Testis (tissue), 5 donors: ENCODE measurements at places on chromosomes 7 and 10. TPM values are rescaled to one million over a fixed set of nuclear protein-coding genes. Genes with fewer than 3 reads are reported as not detected.

DNA sequence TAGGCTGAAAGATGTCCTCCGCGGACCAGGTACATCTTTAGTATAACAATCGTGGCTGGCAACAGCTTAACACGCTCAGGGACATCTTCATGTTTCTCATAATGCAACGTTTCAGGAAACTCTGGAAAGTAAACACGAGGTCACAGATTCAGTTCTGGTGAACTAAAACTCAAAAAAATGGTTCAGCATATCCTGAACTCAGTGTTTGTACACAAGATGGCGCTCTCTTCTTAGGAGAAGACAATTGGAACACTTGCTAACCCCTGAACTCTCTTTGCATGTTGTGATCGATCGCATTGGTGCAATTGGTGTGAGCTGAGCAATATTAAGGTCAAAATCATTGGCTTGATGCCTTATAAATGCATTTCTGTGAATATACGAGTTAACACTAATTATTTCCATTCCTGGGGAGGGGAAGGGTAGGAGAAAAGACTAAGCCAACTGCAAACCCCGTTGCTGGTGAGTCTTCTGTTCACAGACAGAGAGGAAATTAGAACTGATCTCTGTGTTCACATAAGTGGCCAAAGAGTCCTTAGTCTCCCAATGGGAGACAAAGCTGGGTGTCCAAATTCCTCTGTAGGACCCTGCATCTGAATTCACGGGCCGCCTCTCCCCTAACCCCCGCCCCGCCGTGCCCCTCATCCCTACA lies 52.6 kb upstream of the FAM180A start:
- no peaks in the 10 kb centered on the region for H3K27me3 ChIP-seq
- peaks cover 10% of the 10 kb centered on the region for H3K4me1 ChIP-seq
- peak; percentile 61 for DNase-seq
- no peaks in the 10 kb centered on the region for H3K36me3 ChIP-seq
- H3K27ac ChIP-seq: peak overlapping the region; percentile 23

DNA sequence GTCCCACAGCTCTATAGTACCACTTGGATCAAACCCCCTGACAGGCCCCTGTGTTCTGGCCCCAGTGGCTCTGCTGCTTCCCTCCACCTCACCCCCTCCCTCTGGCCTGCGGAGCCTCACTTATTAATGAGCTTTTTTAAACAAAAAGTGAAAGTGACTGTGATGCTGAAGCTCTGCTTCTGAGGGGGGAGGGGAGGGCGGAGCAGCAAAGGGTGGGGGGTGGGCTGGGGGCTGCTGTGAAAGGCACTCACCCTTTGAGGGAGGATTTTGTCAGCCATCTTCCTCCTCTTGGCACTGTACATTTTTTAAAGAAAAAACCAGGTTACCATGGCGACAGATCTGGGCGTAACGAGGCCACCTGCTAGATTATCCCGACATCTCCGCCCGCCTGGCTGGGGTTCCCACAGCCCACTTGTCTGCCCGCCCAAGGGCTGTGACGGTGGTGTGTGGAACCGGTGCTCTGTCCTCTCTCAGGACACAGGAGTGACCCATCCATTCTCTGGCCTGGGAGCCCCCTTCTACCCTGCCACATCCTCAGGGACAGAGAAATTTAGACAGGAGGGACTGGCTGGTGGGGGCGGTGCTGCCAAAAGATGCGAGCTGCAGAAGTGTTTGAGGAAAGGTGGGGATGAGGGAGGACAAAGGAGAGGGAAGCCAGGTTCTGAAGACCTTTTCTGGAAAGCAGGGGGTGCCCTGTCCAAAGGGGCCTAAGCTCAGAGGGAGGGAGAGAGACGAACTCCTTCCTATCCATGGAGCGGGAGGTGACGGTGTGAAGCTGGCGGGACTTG lies 4.9 kb downstream of the SMARCD3 start:
- DNase-seq: no peak
- no peaks in the 10 kb centered on the region for H3K27me3 ChIP-seq
- H3K4me1 ChIP-seq: peaks cover 28% of the 10 kb centered on the region

- H3K36me3 ChIP-seq: no peaks in the 10 kb centered on the region
- no peaks in the 10 kb centered on the region for H3K27me3 ChIP-seq
- no peak overlapping the region for H3K4me3 ChIP-seq
- H3K27ac ChIP-seq: peak overlapping the region; percentile 32
- peaks cover 26% of the 10 kb centered on the region for H3K4me1 ChIP-seq
These were observed 25.6 kb downstream of the PRF1 start for GRCh38 chr10:70576803-70577517.

The CDHR3 gene
- total RNA-seq: 7.5 TPM

DNA sequence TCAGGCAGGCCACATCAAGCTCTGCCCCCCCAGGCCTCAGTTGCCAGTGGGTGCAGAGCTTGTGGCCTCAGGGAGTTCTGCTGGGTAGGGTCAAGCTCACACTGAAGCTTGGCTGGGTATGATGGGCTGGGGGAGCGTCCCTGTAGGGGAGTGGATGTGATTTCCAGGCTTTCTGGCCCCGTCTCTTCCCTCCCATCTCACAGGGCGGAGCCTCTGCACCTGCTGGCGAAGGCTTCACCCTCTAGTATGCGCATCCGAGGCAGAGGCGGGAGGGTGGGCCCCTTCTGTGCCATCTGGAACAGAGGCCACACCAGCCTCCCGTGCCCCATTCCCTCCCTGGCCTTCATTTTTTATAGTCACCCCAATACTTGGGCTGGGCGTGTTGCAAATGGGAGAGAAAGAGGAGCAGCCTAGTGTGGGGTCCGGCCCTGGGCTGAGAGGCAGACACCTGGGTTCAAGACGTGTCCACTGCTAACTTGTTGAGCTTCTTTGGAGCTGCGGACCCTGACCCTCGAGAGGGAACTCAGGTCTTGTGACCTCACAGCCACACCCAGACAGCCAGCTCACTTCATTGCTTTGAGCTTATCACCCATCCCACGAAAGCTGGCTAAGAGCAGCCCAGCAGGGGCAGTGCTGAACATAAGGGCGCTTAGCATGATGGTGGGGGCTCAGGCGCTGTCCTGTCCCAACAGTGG lies 2.3 kb downstream of the AQP1 start:
- H3K27ac ChIP-seq: no peak overlapping the region
- no peaks in the 10 kb centered on the region for H3K36me3 ChIP-seq
- H3K27me3 ChIP-seq: no peaks in the 10 kb centered on the region
- no peak for DNase-seq
- peaks cover 9% of the 10 kb centered on the region for H3K4me1 ChIP-seq

The GHRHR gene
- total RNA-seq: 1.4 TPM

The FEZF1 gene
- 3.1 TPM for total RNA-seq

GRCh38 chr7:129163875-129164544 lies 19.5 kb downstream of the TSPAN33 start:
- no peak overlapping the region for H3K27ac ChIP-seq
- no peaks in the 10 kb centered on the region for H3K36me3 ChIP-seq
- H3K27me3 ChIP-seq: no peaks in the 10 kb centered on the region

- no peak overlapping the region for H3K4me3 ChIP-seq
- no peak for DNase-seq
- H3K4me1 ChIP-seq: no peaks in the 10 kb centered on the region
- H3K27me3 ChIP-seq: no peaks in the 10 kb centered on the region
- H3K27ac ChIP-seq: no peak overlapping the region
These were observed 645.7 kb downstream of the ANKRD7 start for GRCh38 chr7:118870187-118870586.
